ENCODE measurements at places on chromosomes 4 and X. TPM values are rescaled to one million over a fixed set of nuclear protein-coding genes. Genes with fewer than 3 reads are reported as not detected.

DNA sequence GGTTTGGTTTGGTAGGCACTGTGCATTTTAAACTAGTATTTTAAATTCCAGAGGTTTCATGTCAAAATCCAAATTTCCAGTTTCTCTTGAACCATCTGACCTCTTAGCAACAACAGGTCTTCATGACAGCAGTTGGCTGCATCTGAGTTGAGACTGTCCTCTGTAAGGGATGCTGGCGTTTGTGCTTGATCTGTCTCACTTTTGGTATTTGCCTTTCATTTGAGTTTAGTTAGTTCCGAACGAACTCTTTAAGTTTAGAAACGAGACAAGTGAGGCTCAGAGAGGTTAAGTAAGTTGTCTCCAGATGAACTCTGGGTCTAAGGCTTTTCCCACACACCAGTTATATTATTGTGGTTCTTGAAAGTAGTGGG lies 29.1 kb downstream of the SPARCL1 start:
- no peak for DNase-seq

The PRR32 gene
- not detected for total RNA-seq

GRCh38 chr4:57144466-57144865 lies 34.3 kb upstream of the IGFBP7 start:
- DNase-seq, result no peak

DNA sequence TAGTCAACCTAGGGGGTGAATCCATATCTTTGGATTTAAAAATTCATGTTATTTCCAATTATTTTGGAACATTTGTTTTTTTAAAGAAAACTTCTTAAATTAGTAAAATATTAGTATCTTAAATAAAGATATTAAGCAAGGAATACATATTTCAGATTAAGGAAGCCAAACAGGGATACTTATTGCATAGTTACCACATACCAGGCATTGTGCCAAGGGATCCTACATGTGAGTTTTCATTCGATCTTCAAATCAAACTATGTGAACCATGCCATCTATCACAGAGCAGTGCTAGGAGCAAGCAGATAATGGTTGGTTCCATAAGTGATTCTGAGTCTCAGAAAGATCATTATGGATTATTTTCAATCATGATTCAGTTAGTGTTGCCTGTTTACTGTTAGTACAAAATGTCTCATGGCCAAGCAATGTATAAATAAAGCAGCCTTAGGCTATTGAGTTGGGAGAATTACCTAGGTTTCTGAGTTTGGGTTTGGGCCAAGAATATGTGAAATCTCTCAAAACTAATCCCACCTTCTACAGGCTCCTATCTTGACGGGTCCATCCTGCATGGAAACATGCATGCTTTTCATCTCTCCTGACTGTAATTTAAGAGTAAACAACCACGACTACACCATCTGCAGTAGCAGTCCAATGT lies 176.7 kb downstream of the NPFFR2 start:
- DNase-seq, result peak; percentile 61

DNA sequence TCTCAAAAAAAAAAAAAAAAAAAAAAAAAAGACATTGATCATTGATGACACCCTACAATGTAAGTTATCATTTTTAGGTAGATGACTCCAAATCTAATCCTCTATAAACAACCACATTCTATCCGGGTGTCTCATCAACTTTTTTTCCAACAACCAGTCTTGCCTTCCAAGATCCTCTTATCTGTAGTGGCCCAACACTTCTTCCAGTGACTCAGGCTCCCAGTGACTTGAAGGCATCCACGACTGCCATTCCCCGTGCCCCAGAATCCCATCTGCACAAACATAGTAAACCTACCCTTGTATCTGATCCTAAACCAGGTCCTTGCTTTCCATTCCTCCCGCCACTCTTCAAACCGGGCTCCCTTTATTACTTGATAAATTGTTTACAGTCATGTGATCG lies 15.6 kb upstream of the TSPAN5 start:
- DNase-seq, result no peak

- DNase-seq, result no peak
Measured at GRCh38 chr4:158239196-158239595, 28.9 kb downstream of the TMEM144 start.

DNA sequence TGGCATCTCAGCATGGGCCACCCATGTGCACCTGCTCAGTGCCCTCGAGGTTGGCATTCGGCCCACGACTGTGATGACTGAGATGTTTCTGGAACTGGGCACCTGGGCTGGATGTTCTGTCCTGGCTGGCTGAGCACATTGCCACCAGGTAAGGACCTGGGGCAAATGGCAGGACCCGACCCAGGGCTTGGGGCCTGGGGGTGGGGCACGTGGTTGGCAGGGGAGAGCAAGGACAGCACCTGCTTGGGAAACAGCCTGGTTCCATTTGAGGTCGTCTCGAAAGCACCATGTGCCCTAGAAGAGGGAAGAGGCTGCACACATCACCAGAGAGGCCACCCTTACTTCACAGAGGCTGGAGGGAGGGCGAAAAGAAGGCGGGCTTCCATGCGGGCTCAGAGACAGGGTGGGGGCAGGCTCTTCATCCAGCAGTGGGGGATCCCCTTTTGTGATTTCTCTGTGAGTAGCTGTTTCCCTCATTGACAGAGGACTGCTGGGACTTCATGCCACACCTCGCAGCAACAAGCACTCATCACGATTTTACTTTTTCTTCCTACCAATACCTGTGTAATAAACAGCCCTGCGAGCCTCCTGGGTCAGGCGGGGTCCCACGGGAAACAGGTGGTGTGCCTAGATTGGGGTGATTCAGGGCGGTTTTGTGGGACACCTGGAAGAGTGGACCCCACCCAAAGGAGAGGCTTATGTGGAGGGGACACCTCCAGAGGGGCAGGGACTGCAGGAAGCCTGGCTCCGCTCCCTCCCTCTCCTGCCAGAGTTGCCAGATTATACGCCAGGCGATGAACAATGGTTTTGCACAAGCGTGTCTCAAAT lies 12.0 kb downstream of the TMEM187 start:
- DNase-seq, result no peak

GRCh38 chr4:107950746-107951540 lies 19.6 kb downstream of the CYP2U1 start:
- no peak for DNase-seq

- DNase-seq, result no peak
Measured at GRCh38 chrX:129957241-129958082, 25.0 kb upstream of the BCORL1 start.

The OPN1LW gene
- not detected for total RNA-seq

DNA sequence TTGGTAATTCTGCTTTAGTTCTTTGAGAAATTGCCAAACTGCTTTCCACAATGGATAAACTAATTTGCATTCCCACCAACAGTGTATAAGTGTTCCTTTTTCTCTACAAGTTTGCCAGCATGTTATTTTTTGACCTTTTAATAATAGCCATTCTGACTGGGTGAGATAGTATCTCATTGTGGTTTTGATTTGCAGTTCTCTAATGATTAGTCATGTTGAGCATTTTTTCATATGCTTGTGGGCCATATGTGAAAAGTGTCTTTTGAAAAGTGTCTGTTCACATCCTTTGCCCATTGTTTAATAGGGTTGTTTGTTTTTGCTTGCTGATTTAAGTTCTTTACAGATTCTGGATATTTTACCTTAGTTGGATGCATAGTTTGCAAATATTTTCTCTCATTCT lies 25.9 kb downstream of the ENPEP start:
- no peak for DNase-seq
